ENCODE measurements at places on chromosomes 16 and 17.

DNA sequence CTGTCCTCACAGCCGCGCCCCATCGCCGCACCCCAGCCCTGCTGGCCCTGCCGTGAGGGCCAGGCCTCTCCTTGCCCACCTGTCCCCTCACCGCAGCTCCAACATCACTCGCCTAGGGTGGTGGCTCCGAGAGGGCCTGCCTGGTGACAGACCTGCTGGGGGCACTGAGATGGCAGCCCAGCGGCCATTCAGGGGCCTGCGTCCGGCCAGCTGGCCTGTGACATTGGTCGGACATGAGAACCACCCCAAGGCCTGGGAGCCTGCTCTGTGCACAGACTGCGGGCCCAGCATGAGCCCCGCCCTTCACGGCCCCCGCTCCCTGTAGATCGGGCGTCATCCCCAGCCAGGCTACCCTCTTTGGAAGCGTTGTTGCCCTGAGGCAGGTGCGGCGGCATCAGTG is 11.8 kb downstream of the NME3 start:
- DNase-seq, result no peak

DNA sequence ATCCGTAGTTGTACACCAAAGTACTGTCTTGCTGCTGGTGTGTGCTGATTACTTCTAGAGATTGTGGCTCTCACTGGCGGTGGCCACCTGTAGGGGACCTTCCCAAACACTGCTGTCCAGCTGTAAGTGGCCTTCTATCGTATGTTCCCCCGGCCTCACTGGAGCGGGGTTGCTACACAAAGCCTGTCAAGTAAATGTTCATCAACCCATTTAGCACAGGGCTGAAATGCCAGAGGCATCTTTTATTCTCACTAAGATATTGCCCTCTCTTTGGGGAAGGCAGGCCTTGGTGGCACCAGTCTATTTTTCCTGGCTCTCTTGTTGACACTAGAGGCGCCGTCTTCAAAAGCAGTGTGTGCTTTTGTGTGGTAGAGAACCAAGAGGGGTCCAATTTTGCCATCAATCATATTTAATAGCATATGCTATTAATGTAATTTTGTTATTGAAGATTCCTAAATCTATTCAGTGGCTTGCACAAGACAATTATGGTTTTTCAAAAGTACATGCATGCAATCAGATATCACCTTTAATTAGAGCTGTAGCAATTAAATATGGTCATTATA is 514.4 kb upstream of the SALL1 start:
- no peak for DNase-seq

GRCh38 chr17:789160-789840 is 7.1 kb downstream of the MRM3 start:
- no peak for DNase-seq

GRCh38 chr16:71339236-71340171 is 19.0 kb upstream of the CALB2 start:
- no peak for DNase-seq

- peak; percentile 50 for DNase-seq
Measured at GRCh38 chr16:57186872-57187854, 1.0 kb downstream of the RSPRY1 start.

DNA sequence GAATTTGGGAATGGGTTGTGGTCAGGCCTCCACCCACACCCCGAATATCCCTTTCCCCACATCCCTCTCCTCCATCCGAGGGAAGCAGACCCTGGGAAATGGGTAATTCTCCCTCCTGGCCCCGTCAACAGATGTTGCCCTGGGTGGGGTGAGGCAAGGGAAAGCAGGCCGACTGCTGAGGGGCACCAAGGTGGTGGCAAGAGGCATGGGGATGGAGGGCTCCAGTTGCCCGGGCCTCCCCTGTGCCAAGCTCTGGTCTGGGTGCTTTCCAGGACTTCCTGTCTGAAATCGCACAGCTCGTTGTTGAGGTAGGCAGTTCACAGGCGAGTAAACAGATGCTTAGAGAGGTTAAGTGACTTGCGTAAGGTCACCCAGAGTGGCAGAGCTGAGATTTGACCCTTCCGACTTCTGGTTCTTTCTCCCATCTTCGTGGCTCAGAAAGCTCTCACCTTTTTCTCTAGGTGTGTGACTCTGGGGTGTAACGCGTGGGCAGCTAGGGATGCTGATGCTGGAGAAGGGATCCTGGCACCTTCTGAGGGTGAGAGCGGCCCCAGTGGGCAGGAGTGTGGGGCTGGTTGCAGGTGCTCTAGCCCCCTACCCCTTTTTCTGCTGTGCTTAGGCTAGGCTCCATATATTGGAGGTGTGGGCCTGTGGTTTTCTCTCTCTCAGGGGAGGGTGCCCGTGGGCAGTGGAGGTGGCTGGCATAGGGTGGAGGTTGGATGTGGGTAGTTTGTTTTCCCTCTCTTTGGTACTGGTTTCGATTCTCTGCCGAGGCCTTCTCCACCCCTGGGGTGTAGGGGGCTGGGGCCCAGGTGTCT is 17.2 kb downstream of the RARA start:
- no peak for DNase-seq

DNA sequence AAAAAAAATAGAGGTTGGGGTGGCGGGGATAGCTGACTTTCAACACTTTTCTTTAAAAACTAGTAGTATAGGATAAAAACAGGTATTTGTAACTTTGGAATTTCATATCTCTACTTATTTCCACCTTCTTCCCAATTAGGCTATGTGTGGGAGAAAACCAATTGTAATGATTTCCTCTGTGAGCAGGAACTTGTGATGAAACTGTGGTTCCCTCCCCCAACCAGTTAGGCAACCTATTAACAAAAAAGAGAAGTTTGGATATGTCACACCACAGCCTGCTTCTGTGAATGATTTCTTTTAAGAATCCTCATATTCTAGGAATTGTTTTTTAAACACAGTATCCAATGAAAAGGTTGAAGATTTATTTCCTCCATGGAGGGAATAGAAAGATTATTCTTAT is 1.9 kb downstream of the IGSF6 start:
- no peak for DNase-seq

DNA sequence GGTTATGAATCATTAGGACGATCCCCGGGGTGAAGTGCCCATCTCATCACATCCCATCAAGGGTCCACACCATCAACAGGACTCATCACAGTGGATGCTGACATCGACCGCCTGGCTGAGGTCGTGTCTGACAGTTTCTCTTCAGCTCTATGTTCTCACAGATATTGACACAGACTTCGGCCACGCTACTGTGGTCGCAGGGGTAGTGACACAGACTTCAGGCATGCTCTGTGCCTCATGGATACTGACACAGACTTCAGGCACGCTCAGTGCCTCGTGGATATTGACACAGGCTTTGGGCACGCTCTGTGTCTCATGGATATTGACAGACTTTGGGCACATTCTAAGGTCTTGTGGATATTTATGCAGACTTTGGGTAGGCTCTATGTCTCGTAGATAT is 50.1 kb downstream of the KLHDC4 start:
- DNase-seq, result no peak

GRCh38 chr17:77441940-77442339 is 301.2 kb downstream of the SEC14L1 start:
- DNase-seq, result no peak

DNA sequence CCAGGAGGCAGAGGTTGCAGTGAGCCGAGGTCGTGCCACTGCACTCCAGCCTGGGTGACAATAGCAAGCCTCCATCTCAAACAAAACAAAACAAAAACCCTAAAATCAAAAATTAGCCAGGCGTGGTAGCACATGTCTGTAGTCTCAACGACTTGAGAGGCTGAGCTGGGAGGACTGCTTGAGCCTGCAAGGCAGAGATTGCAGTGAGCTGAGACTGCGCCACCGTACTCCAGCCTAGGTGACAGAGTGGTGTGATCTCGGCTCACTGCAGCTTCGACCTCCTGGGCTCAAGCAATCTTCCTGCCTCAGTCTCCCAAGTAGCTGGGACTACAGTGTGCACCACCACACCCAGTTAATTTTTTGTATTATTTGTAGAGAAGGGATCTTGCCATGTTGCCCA is 87.6 kb downstream of the MYH11 start:
- no peak for DNase-seq

DNA sequence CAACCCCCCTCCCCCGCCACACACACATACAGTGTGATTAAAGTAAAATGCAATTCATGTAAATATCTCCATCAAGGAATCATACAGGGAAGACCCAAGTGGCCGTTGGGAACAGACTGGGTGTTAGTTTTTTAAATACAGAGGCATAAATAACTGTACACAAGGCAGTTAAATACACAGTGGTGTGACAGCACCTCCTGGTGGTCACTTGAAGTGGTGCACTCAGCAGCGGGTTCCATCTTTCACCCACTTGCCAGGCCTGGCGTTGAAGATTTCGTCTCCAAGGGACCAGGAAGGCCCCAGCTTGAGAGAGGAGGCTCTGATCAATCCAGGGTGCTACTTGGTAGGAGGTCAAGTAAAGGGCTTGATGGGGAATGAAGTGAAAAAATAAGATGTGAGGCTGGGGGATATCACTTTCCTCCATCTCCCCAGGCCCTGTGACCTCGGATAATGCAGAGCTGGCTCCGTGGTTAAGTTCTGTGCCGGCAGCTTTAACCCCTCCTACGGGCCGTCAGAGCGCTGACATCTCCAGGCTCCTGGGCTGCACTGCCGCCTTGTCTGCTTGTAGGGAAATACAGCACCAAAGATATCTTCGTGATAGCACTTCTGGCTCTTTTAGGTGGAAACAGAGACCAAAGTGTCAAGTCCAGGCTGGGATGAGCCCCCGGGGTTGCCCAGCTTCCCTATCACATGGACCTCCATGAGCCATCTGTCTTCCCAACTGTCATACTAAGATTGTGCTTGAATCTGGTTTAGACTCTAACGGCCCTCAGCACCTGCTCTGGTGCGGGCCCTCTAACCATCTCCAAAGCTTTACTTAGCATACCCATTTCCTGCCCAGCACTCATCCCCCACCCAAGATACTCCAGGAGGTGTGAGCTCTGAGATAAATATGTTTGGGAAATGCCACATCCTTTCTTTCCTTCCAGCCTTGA is 20.7 kb downstream of the LGALS9 start:
- DNase-seq, result no peak

GRCh38 chr17:8046929-8047768 is 8.3 kb downstream of the ALOX15B start:
- DNase-seq, result no peak

- peak; percentile 9 for DNase-seq
Measured at GRCh38 chr16:57044931-57045693, 47.3 kb upstream of the CPNE2 start.

DNA sequence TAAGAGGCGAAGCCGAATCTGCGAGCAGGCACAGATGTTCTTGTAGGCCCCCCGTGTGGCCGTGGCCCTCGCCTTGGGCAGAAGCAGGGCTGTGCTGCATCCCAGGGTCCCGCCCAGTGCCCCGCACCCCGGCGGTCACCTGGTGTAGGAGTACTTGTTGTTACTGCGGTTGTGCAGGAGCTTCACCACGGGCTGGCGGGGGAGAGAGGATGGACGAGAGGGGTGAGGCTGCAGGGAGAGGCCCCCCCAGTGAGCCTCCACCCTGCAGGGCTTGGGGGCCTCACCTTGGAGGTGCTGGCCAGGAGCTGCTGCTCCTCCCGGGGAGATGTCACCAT is 11.4 kb downstream of the ASPHD1 start:
- no peak for DNase-seq
